ENCODE measurements at places on chromosomes 13 and 19.
A peak's percentile ranks its signal among the peaks of the same experiment; 100 is the strongest.

DNA sequence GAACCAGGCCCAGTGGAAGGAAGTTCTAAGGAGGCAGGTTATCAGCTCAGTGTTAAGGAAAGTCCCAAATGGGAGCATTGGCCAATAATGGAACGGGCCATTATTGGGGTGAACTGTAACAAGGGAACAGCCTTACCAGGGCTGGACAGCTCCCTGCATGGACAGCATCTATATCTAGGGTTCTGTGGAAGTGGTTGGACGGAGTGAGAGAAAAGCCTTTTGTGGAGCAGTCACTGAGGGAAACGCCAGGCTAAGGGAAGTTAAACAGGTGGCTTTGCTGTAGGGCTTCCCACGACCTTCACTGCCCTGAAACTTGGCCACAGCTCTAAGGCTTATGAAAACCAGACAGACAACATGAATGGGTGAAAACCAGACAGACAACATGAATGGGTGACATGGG, 17.0 kb downstream of the POU2F2 start:
- peaks cover 2% of the 10 kb centered on the region for H3K36me3 ChIP-seq
- no peak overlapping the region for H3K27ac ChIP-seq
- DNase-seq = no peak
- no peaks in the 10 kb centered on the region for H3K27me3 ChIP-seq
- H3K4me3 ChIP-seq = no peak overlapping the region
- peaks cover 11% of the 10 kb centered on the region for H3K4me1 ChIP-seq

GRCh38 chr13:95485045-95485517, 67.4 kb upstream of the CLDN10 start:
- no peak overlapping the region for H3K27ac ChIP-seq
- no peak overlapping the region for H3K4me3 ChIP-seq
- DNase-seq = no peak

DNA sequence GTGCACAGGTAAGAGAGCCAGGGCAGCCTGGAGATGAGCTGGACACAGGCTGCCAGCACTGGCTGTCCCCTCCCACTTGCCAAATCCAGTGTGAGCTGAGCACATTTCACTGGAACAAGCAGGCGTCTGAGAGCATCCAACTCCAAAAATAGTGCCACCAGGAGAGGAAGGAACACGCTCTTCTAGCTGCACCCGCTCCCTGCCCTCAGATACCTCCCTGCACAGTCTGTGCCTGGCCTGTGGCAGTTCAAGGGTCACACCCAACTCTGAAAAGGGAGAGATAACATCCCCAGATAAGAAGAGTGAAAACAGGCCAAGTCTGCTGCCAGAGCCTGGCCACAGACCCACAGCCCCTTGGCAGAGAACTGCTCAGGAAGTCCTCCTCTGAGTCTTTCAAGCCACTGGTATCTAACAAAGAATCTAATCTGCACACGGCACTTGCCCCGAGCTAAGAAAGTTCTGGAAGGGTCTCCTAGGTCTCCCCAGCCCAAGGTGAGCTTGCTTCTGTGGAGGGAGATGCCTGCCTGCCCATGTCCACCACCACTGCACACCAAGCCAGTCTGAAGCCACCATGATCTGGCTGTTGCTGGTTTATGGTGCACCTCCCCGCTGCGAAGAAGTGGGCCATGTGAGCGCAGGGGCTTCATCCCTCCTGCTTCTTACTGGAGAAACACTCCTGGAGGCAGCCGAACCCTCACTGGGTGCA, 14.7 kb downstream of the ELL start:
- H3K27me3 ChIP-seq = no peaks in the 10 kb centered on the region
- no peak overlapping the region for H3K4me3 ChIP-seq
- H3K27ac ChIP-seq = peak overlapping the region; percentile 20
- H3K36me3 ChIP-seq = no peaks in the 10 kb centered on the region
- H3K4me1 ChIP-seq = peaks cover 57% of the 10 kb centered on the region

- H3K4me3 ChIP-seq = no peak overlapping the region
- no peaks in the 10 kb centered on the region for H3K27me3 ChIP-seq
Observed at GRCh38 chr19:18539372-18539771, 4.0 kb downstream of the FKBP8 start.

DNA sequence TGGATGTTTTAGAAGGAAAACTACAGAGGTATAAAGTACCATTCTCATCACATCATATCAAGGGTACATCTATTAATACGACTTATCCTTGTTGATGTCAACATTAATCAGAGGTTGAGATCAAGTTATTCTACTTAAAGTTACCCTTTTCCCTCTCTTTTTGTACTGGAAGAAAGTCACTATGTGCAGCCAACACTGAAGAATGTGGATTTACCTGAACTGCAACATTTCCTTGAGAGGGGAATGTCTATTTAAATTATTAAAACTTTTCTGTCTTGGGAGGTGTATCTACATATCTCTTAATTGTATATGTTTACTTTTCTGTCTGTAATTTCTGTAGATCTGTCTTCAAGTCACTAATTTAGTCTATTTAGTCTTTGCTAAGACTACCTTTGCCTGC, 2.5 kb upstream of the FBXL3 start:
- H3K27me3 ChIP-seq = no peaks in the 10 kb centered on the region
- H3K4me1 ChIP-seq = peaks cover 9% of the 10 kb centered on the region
- H3K4me3 ChIP-seq = no peak overlapping the region
- DNase-seq = no peak
- H3K27ac ChIP-seq = no peak overlapping the region
- H3K36me3 ChIP-seq = no peaks in the 10 kb centered on the region

GRCh38 chr13:88908961-88909441, 1237.8 kb downstream of the SLITRK5 start:
- no peak overlapping the region for H3K4me3 ChIP-seq
- H3K36me3 ChIP-seq = no peaks in the 10 kb centered on the region
- peak overlapping the region; percentile 26 for H3K27ac ChIP-seq
- H3K27me3 ChIP-seq = no peaks in the 10 kb centered on the region
- DNase-seq = no peak

- H3K4me1 ChIP-seq = no peaks in the 10 kb centered on the region
- H3K27ac ChIP-seq = no peak overlapping the region
- H3K27me3 ChIP-seq = no peaks in the 10 kb centered on the region
Observed at GRCh38 chr13:102136735-102137296, 265.0 kb downstream of the FGF14 start.
